ENCODE measurements at places on chromosomes 2 and 18.

GRCh38 chr2:181907057-181907456, 15.5 kb downstream of the ITPRID2 start:
- no peaks in the 10 kb centered on the region for H3K27me3 ChIP-seq
- H3K27ac ChIP-seq: no peak overlapping the region
- H3K4me3 ChIP-seq: no peak overlapping the region
- H3K36me3 ChIP-seq: peaks cover 34% of the 10 kb centered on the region
- DNase-seq: no peak

- no peaks in the 10 kb centered on the region for H3K4me1 ChIP-seq
- no peak overlapping the region for H3K4me3 ChIP-seq
- no peaks in the 10 kb centered on the region for H3K27me3 ChIP-seq
- no peaks in the 10 kb centered on the region for H3K36me3 ChIP-seq
- no peak overlapping the region for H3K27ac ChIP-seq
- no peak for DNase-seq
Observed at GRCh38 chr2:207054521-207054920, 111.2 kb downstream of the KLF7 start.

GRCh38 chr2:231515603-231516002, 14.6 kb downstream of the NMUR1 start:
- H3K4me3 ChIP-seq: peak overlapping the region; percentile 85
- DNase-seq: no peak
- peaks cover 17% of the 10 kb centered on the region for H3K4me1 ChIP-seq

- no peak overlapping the region for H3K4me3 ChIP-seq
- no peak overlapping the region for H3K27ac ChIP-seq
- DNase-seq: no peak
- H3K36me3 ChIP-seq: no peaks in the 10 kb centered on the region
Observed at GRCh38 chr2:100976645-100977391, 25.3 kb upstream of the RPL31 start.

GRCh38 chr18:23143016-23143814, 7.9 kb downstream of the CABLES1 start:
- H3K4me1 ChIP-seq: peaks cover 11% of the 10 kb centered on the region
- H3K36me3 ChIP-seq: no peaks in the 10 kb centered on the region
- H3K4me3 ChIP-seq: no peak overlapping the region
- DNase-seq: peak; percentile 15
- no peak overlapping the region for H3K27ac ChIP-seq

DNA sequence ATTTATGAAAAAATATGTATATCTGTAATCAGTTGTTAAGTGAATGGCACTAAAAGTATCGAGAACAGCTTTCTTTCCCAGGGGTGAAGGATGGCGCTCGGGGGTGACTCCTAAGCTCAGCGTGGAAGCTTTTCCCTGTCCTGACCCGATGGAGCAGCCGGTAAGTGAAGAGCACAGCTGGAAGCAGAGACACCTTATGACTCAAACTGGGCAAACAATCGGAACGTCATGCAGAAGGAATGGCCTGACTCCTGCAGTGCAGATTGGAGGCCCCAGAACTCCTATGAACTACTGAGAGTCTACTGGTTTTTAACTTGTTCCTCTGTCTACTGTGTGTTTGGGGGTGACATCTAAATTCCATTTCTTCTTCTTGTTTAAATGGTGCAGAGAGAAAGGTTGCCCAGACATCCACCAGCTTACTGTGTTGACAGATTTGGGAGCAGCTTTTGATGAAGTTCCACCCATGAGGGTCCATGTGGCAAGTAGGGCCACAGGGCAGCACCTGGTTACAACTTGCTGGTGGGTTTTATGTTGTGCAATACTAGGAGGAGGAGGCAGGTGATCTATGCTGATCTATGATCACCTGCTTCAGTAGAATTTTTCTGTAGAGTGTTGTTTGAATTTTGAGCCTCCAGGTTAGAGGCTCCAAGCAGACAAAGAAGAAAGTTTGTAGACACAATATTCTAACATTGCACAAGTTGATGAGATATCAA, 52.8 kb upstream of the TMEM182 start:
- peaks cover 6% of the 10 kb centered on the region for H3K27me3 ChIP-seq
- H3K4me3 ChIP-seq: no peak overlapping the region
- no peaks in the 10 kb centered on the region for H3K36me3 ChIP-seq
- DNase-seq: no peak

GRCh38 chr2:126811101-126811500, 87.6 kb upstream of the TEX51 start:
- H3K36me3 ChIP-seq: no peaks in the 10 kb centered on the region
- no peak overlapping the region for H3K4me3 ChIP-seq
- no peaks in the 10 kb centered on the region for H3K4me1 ChIP-seq
- peaks cover 13% of the 10 kb centered on the region for H3K27me3 ChIP-seq

- H3K4me3 ChIP-seq: no peak overlapping the region
- no peaks in the 10 kb centered on the region for H3K4me1 ChIP-seq
- no peak for DNase-seq
- no peaks in the 10 kb centered on the region for H3K36me3 ChIP-seq
- no peaks in the 10 kb centered on the region for H3K27me3 ChIP-seq
Observed at GRCh38 chr2:100012561-100012960, 129.8 kb downstream of the AFF3 start.

DNA sequence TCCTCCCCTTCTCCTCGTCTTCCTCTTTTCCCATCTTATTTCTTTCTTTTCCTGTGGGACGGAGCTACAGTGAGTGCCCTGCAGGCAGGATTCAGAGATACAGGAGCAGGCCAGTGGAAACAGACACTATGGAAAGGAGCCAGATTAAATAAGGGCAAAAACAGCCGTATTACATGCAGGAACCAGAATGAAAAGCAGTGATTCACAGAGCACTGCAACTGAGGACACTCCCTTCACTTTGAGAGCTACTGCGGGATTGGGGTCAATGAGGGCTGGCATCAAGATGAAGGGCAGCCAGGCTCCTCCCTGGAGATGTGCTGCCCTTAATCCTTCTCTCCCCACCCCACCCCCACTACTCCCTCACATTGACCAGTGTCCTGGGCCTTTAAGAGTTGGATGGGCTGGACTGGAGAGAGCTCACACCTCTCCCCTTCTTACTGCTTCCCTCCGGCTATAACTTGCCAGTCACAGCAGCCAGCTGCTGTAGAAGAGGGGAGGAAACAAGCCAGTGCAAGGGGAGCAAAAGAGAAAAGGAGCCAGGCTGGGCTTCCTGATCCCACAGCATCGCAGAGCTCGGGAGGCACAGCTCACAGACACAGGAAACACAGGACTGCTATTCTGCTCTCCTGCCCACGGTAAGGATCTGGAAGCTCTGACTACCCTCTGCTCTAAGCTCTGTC, at the start of gene PLCD4:
TSS of gene PLCD4 (plus strand) at position 464 of the 680 bp plus-strand sequence. CDS start 7,841 bp downstream, outside the sequence.
- peaks cover 13% of the 10 kb centered on the region for H3K27me3 ChIP-seq
- no peaks in the 10 kb centered on the region for H3K4me1 ChIP-seq
- no peak within 1 kb of the TSS for H3K4me3 ChIP-seq
- no peaks in the 10 kb centered on the region for H3K36me3 ChIP-seq
- H3K27ac ChIP-seq: no peak within 1 kb of the TSS

DNA sequence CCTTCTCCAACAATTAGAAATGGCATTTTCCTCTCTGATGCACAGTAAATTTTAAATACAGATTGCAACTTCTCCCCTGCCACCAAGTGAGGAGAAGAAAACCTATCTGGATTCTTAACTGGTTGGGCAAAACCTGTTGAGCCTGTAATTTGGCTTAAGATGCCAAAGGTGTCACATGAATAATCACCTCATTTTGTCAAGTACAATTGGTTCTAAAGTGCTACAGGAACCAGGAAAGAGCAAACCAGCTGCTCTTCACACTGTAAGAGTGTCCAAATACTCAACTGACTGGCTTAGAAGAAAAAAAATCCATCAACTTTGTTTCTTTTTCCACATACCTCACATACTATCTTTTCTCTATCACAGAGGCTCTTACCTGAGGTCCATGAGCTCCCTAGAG, 35.4 kb downstream of the NPC1 start:
- H3K4me3 ChIP-seq: no peak overlapping the region
- DNase-seq: no peak
- no peaks in the 10 kb centered on the region for H3K27me3 ChIP-seq

DNA sequence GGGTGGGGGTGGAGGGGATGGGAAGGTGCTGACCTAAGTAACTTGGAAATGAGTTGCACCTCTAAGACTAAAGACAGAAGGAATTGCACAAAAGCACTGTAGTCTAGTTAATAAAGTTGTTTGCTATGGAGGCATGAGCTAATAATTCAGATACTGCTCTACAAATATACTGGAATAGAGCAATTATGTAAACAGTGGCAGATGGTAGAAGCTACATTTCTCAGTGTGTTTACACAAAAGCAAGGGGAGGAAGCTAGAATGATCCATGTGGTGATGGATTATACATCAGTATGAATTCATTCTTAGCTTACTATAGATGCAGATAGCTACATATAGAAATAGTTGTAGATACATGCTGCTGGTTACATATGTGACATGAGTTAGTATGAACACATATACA, 27.6 kb upstream of the UBE2F start:
- peaks cover 37% of the 10 kb centered on the region for H3K4me1 ChIP-seq
- no peak overlapping the region for H3K4me3 ChIP-seq
- no peak for DNase-seq
- no peaks in the 10 kb centered on the region for H3K27me3 ChIP-seq
- peak overlapping the region; percentile 22 for H3K27ac ChIP-seq
- no peaks in the 10 kb centered on the region for H3K36me3 ChIP-seq

DNA sequence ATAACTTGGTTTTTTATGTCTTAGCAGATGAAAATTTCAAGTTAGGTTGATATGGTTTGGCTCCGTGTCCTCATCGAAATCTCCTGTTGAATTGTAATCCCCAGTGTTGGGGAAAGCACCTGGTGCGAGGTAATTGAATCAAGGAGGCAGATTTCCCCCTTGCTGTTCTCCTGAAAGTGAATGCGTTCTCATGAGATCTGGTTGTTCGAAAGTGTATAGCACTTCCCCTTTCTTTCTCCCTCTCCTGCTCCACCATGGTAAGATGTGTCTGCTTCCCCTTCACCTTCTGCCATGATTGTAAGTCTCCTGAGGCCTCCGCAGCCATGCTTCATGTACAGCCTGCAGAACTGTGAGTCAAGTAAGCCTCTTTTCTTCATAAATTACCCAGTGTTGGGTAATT, 242.1 kb upstream of the TNP1 start:
- H3K4me1 ChIP-seq: peaks cover 5% of the 10 kb centered on the region
- no peak overlapping the region for H3K27ac ChIP-seq
- no peak overlapping the region for H3K4me3 ChIP-seq
- no peak for DNase-seq
- H3K27me3 ChIP-seq: peaks cover 5% of the 10 kb centered on the region
- no peaks in the 10 kb centered on the region for H3K36me3 ChIP-seq

GRCh38 chr18:12911025-12911928, 27.2 kb upstream of the PTPN2 start:
- peak overlapping the region; percentile 32 for H3K4me3 ChIP-seq
- H3K27me3 ChIP-seq: no peaks in the 10 kb centered on the region
- H3K27ac ChIP-seq: peak overlapping the region; percentile 57
- DNase-seq: peak; percentile 78
- peaks cover 8% of the 10 kb centered on the region for H3K4me1 ChIP-seq

- no peak overlapping the region for H3K27ac ChIP-seq
- no peaks in the 10 kb centered on the region for H3K27me3 ChIP-seq
- H3K4me3 ChIP-seq: no peak overlapping the region
- H3K4me1 ChIP-seq: no peaks in the 10 kb centered on the region
- no peaks in the 10 kb centered on the region for H3K36me3 ChIP-seq
Observed at GRCh38 chr18:49645841-49646351, 84.0 kb downstream of the LIPG start.

- no peaks in the 10 kb centered on the region for H3K27me3 ChIP-seq
- no peak overlapping the region for H3K27ac ChIP-seq
- H3K36me3 ChIP-seq: no peaks in the 10 kb centered on the region
- no peak overlapping the region for H3K4me3 ChIP-seq
- no peak for DNase-seq
- H3K4me1 ChIP-seq: peaks cover 9% of the 10 kb centered on the region
Observed at GRCh38 chr2:230569298-230569697, 143.3 kb upstream of the CAB39 start.

GRCh38 chr2:48306409-48307284, 223.3 kb upstream of the STON1 start:
- H3K36me3 ChIP-seq: peaks cover 20% of the 10 kb centered on the region
- no peaks in the 10 kb centered on the region for H3K27me3 ChIP-seq
- peaks cover 3% of the 10 kb centered on the region for H3K4me1 ChIP-seq
- H3K27ac ChIP-seq: no peak overlapping the region
- no peak overlapping the region for H3K4me3 ChIP-seq

GRCh38 chr2:67437114-67437513, 40.0 kb downstream of the ETAA1 start:
- H3K27me3 ChIP-seq: peaks cover 30% of the 10 kb centered on the region
- no peak for DNase-seq
- H3K36me3 ChIP-seq: no peaks in the 10 kb centered on the region
- no peak overlapping the region for H3K4me3 ChIP-seq
- no peak overlapping the region for H3K27ac ChIP-seq

GRCh38 chr2:61660511-61661388, 122.6 kb upstream of the XPO1 start:
- H3K4me1 ChIP-seq: peaks cover 10% of the 10 kb centered on the region
- peak overlapping the region; percentile 10 for H3K27ac ChIP-seq
- no peaks in the 10 kb centered on the region for H3K36me3 ChIP-seq
- no peak overlapping the region for H3K4me3 ChIP-seq
- no peak for DNase-seq
- H3K27me3 ChIP-seq: no peaks in the 10 kb centered on the region

DNA sequence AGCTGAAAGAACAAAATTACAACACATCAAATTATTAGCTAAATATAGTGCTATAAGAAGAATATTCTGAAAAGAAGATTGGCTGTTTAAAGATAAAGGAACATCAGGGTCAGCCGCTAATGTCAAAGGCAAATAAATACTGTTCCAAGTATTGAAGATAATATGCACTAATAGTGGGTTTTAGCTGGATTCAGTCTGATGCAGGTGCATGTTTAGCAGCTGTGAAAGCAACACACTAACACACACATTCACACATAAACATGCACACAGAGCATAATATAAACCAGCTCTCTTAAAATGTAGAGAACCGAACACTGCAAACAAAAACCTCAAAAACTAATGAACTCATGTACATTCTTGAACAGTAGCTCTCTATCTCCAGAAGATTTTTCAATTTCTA, 634.6 kb downstream of the ERBB4 start:
- H3K27ac ChIP-seq: no peak overlapping the region
- DNase-seq: no peak
- no peaks in the 10 kb centered on the region for H3K4me1 ChIP-seq
- H3K4me3 ChIP-seq: no peak overlapping the region

GRCh38 chr2:129903586-129904425, 75.7 kb upstream of the RAB6C start:
- no peak overlapping the region for H3K27ac ChIP-seq
- no peak for DNase-seq
- H3K4me3 ChIP-seq: no peak overlapping the region
- H3K4me1 ChIP-seq: no peaks in the 10 kb centered on the region

GRCh38 chr2:177520324-177520723, 127.8 kb downstream of the AGPS start:
- H3K36me3 ChIP-seq: peaks cover 18% of the 10 kb centered on the region
- H3K4me3 ChIP-seq: no peak overlapping the region
- no peak overlapping the region for H3K27ac ChIP-seq
- DNase-seq: no peak
- no peaks in the 10 kb centered on the region for H3K27me3 ChIP-seq
- peaks cover 1% of the 10 kb centered on the region for H3K4me1 ChIP-seq

DNA sequence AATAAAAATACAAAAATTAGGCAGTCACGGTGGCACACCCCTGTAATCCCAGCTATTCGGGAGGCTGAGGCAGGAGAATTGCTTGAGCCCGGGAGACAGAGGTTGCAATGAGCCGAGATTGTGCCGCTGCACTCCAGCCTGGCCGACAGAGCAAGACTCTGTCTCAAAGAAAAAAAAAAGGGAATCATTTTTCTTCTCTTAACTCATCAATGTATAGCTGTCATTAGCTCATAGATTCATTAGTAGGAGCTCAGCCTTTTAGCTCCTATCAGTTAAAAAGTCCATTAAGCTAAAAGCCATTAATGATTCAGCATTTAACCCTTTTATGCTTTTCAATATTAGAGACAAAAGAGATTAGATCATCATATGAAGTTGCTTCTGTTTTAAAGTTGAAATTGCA, 5.8 kb upstream of the NBAS start:
- H3K4me3 ChIP-seq: no peak overlapping the region
- H3K27me3 ChIP-seq: peaks cover 3% of the 10 kb centered on the region
- DNase-seq: no peak
- peaks cover 4% of the 10 kb centered on the region for H3K4me1 ChIP-seq
